Neuronal stem cell (in vitro differentiated cells): ENCODE measurements at places on chromosomes 12 and 14.
A peak's percentile ranks its signal among the peaks of the same experiment; 100 is the strongest.

GRCh38 chr12:3802721-3803120 is 49.8 kb upstream of the CRACR2A start:
- no peaks in the 10 kb centered on the region for H3K27me3 ChIP-seq
- no peak for DNase-seq
- H3K4me1 ChIP-seq, result no peaks in the 10 kb centered on the region
- no peak overlapping the region for H3K4me3 ChIP-seq
- peaks cover 28% of the 10 kb centered on the region for H3K36me3 ChIP-seq

- H3K27ac ChIP-seq, result no peak overlapping the region
- no peak overlapping the region for H3K4me3 ChIP-seq
- H3K36me3 ChIP-seq, result no peaks in the 10 kb centered on the region
- no peaks in the 10 kb centered on the region for H3K27me3 ChIP-seq
- no peak for DNase-seq
Observed at GRCh38 chr12:77102123-77102522, 36.8 kb upstream of the E2F7 start.

DNA sequence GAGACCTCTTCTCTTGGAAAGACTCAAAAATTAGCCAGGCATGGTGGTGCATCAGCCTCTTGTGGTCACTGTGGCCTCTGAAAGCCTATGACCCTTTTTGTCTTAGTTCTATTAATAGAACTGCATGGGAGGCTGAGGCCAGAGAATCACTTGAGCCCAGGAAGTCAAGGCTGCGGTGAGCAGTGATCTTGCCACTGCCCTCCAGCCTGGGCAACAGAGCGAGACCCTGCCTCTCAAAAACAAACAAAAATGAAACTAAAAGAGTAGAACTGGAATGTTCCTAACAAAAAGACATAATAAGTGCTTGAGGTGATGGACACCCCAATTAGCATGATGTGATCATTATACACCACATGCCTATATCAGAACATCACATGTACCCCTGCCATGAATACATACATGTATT is 197.0 kb upstream of the EEA1 start:
- no peak overlapping the region for H3K27ac ChIP-seq
- no peaks in the 10 kb centered on the region for H3K36me3 ChIP-seq
- no peaks in the 10 kb centered on the region for H3K4me1 ChIP-seq
- H3K4me3 ChIP-seq, result no peak overlapping the region

GRCh38 chr12:64806593-64807460 is 17.6 kb upstream of the TBC1D30 start:
- H3K27ac ChIP-seq, result no peak overlapping the region
- no peak for DNase-seq
- no peak overlapping the region for H3K4me3 ChIP-seq
- H3K36me3 ChIP-seq, result no peaks in the 10 kb centered on the region

DNA sequence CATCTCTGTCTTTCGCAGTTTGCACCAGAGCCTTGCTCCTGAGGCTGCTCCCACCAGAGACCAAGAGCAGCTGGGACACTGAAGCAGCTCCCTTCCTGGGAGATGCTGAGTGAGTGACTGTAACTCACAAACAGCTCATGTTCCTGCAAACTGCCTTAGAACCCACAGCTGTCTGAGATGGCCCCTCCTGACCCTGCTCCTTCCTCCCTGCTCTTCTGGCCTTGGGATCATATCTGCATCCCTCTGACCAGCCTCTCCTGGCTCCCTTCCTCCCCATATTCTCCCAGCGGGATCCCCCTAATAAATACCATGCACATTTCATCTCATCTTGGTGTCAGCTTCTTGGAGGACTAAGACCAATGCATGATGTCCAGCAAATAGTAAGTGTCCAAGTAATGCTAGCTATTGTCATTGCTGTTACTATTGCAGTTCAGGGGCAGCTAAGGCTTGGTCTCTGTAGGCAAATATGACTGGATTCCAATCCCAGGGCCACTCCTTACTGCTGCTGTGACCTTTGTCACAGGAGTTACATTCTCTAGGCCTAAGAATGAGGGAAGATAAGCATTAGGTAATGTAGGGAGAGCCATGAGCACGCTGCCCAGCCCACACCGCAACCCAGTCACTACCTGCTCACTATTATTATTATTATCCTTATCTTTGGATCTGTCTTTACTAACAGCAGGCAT is 47.9 kb downstream of the SYNE3 start:
- H3K27ac ChIP-seq, result no peak overlapping the region
- no peak overlapping the region for H3K4me3 ChIP-seq

DNA sequence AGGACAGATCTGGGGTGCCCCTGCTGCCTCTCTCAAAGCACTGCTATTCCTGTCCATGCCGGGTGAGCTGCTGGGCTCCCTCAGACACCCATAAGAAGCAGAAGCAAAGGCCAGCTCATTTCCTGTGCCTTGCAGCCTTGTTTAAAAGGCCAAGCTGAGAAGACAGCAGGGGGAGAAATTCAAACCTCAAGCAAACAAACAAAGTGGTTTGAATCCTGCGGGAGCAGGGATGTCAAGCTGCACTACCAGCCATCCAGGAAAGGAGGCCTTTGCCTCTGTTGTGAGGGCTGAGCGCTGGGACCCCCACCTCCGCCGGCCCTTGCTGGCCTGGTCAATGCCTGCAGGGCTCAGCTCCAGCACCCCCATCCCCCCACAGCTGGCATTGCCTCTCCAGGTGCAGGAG is 176.5 kb downstream of the PIWIL1 start:
- H3K4me1 ChIP-seq, result peaks cover 6% of the 10 kb centered on the region
- no peak for DNase-seq
- H3K4me3 ChIP-seq, result no peak overlapping the region

GRCh38 chr14:103489621-103490020 is 33.0 kb downstream of the CKB start:
- H3K27ac ChIP-seq, result no peak overlapping the region
- H3K4me1 ChIP-seq, result no peaks in the 10 kb centered on the region
- no peaks in the 10 kb centered on the region for H3K27me3 ChIP-seq
- peaks cover 88% of the 10 kb centered on the region for H3K36me3 ChIP-seq
- DNase-seq, result no peak

- no peak for DNase-seq
- H3K4me1 ChIP-seq, result no peaks in the 10 kb centered on the region
- no peak overlapping the region for H3K27ac ChIP-seq
- H3K27me3 ChIP-seq, result no peaks in the 10 kb centered on the region
- H3K36me3 ChIP-seq, result no peaks in the 10 kb centered on the region
- H3K4me3 ChIP-seq, result no peak overlapping the region
Observed at GRCh38 chr14:61290701-61291100, 9.6 kb upstream of the TMEM30B start.

DNA sequence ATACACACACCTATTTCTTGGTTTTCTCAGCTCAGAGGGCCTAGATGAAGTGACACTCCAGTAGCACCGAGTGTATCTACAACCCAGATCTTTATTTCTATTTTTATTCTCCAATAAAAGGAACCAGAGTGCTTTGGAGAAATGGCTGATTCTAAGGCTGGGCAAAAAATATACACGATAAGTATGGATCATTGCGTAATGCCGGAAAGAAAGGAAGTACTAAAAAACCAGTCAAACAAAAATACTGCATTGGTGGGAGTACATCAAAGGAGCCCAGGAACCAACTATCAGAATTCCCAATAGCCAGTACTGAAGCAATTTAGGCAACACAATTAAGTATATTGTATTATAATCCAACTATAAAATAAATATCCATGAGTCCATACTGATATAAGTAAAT is 400.9 kb upstream of the CCDC196 start:
- H3K4me1 ChIP-seq, result no peaks in the 10 kb centered on the region
- DNase-seq, result no peak
- no peaks in the 10 kb centered on the region for H3K27me3 ChIP-seq
- H3K36me3 ChIP-seq, result no peaks in the 10 kb centered on the region

- no peak overlapping the region for H3K27ac ChIP-seq
- no peak for DNase-seq
Observed at GRCh38 chr14:99266181-99267178, 5.5 kb downstream of the BCL11B start.

DNA sequence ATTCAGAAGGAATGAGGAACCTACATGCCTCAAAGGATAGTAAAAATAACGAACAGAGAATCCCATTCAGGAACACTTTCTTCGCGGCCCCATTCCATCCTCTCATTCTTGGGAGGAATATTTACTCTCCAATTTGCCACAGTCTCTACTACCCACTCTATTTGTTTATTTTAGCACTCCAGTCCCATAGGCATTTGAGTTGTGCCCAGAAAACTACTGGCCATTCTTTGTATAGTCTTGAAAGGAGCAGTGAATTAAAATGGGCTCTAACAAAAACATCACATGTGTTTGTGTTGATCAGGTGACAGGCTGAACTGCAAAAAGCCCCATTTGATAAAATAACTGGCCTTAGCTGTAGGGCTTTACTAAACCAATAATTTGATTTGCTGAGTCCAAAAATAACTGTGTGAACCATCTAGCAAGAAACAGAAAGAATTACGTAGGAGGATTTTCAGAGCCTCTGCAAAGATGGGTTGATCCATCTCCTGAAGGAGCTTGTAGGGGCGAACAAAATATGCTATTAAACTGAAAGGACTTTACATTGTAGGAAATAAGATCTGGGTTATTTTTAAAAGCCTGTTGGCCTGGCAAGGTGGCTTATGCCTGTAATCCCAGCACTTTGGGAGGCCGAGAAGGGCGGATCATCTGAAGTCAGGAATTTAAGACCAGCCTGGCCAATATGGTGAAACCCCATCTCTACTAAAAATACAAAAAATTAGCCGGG is 142.3 kb upstream of the CPNE8 start:
- H3K27ac ChIP-seq, result no peak overlapping the region
- no peaks in the 10 kb centered on the region for H3K4me1 ChIP-seq
- DNase-seq, result no peak
- H3K4me3 ChIP-seq, result no peak overlapping the region
- no peaks in the 10 kb centered on the region for H3K27me3 ChIP-seq

GRCh38 chr12:517538-517937 is 57.8 kb downstream of the B4GALNT3 start:
- H3K27me3 ChIP-seq, result no peaks in the 10 kb centered on the region
- H3K4me3 ChIP-seq, result no peak overlapping the region
- no peak for DNase-seq

GRCh38 chr12:122537021-122537420 is 10.0 kb downstream of the KNTC1 start:
- H3K4me3 ChIP-seq, result no peak overlapping the region
- H3K27ac ChIP-seq, result no peak overlapping the region
- DNase-seq, result no peak
- no peaks in the 10 kb centered on the region for H3K4me1 ChIP-seq

DNA sequence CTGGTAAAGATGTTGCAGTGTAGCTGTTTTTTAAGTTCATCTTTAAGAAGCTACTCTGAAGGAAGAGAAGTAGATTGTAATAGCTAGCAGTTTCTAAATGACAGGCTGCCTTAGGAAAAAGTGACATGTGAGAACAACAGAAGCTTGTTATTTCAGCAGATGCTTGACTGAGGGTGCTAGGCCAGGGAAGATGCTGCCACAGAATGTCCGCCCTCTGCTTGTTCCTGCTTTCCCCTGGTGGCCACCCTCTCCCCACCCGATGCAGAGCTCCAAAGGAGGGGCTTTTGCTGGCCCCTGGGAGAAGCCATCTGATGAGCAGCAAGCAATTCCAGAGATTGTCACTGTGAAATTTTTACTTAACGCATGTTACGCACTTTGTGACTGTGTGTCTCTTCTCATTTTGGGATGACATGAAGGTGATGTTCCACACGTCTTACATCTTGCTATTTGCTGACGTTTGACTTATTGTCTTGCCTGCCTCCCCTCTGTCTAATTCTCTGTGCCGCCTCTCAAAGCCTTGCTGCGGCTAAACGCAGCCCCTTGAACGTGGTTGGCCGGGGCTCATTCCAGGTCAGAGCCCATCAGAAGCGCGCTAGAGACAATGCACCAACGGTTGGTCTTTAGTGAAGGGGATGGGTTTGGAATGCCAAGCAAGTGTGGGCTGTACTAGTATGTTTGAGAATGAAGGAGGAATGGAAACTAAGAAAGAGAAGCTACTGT is 44.8 kb downstream of the WDR20 start:
- peak; percentile 52 for DNase-seq
- H3K36me3 ChIP-seq, result no peaks in the 10 kb centered on the region
- H3K27ac ChIP-seq, result peak overlapping the region; percentile 11

- peaks cover 14% of the 10 kb centered on the region for H3K4me1 ChIP-seq
- no peak for DNase-seq
- H3K36me3 ChIP-seq, result no peaks in the 10 kb centered on the region
Observed at GRCh38 chr12:41437563-41437962, 249.4 kb downstream of the PDZRN4 start.

GRCh38 chr12:38141861-38142260 is 174.7 kb upstream of the ALG10B start:
- no peaks in the 10 kb centered on the region for H3K4me1 ChIP-seq
- no peaks in the 10 kb centered on the region for H3K27me3 ChIP-seq
- DNase-seq, result no peak

GRCh38 chr12:1339618-1340319 is 254.6 kb downstream of the FBXL14 start:
- no peaks in the 10 kb centered on the region for H3K4me1 ChIP-seq
- H3K27me3 ChIP-seq, result no peaks in the 10 kb centered on the region
- no peak overlapping the region for H3K27ac ChIP-seq
- H3K36me3 ChIP-seq, result no peaks in the 10 kb centered on the region
- H3K4me3 ChIP-seq, result no peak overlapping the region
- no peak for DNase-seq

- H3K27ac ChIP-seq, result no peak overlapping the region
- no peaks in the 10 kb centered on the region for H3K36me3 ChIP-seq
- no peaks in the 10 kb centered on the region for H3K4me1 ChIP-seq
- H3K27me3 ChIP-seq, result peaks cover 46% of the 10 kb centered on the region
- DNase-seq, result no peak
- no peak overlapping the region for H3K4me3 ChIP-seq
Observed at GRCh38 chr12:52871291-52872039, 22.7 kb upstream of the KRT78 start.

DNA sequence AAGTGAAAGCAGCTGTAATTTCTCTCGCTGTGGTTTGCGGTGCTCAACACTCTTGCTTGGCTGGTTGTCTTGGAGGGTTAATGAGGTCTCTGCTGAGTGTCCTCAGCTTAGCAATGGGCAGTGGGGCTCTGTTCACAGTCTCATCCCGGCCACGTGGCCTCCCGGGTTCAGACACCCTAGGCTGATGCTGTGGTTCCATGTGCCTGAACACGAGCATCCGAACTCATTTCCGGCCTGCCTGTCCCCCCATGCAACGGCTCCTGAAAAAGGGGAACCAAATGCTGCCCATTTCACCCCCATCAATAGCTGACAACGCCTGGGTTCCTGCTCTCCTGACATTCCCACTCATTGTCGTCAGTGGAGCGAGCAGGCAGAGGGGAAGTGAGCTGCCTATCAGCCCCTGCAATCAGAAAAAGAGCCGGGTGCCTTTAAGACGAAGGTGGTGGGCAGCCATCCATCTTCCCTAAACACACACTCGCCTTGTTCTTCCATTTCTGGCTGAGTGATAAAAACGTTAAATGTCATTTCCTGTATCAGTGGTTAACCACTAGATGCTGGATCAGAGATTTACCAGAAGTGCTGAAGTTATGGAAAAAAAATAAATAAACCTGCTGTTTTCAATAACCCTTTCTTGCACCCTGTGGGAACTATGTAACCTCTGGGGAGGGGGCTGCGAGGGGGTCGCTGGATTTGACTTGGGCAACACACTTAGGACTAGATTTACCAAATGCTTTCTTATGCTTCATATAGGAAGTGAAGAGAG is 60.3 kb upstream of the BCL2L14 start:
- no peak for DNase-seq
- H3K36me3 ChIP-seq, result no peaks in the 10 kb centered on the region
- no peak overlapping the region for H3K27ac ChIP-seq
- peaks cover 2% of the 10 kb centered on the region for H3K4me1 ChIP-seq
- H3K4me3 ChIP-seq, result no peak overlapping the region
